EL (cell line): ENCODE measurements at places on chromosomes 12 and 14.

DNA sequence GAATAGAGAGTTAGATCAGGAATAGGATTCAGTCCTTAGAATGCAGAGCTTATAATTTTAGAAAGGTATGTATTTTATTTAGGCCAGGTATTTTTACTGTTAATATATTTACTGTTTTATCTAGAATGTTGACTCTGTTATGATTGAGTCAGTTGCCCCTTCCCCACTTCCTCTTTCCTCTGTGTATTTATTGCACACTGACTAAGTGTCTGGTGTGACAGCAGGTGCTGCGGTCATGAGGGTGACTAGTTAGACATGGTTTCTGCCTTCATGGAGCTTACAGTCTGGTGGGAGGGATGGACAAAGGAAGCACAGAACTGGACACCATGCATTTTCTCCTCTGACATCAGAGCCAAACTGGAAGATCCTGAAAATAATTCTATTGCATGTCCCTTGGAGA, 159.8 kb downstream of the CACNA1C start:
- no peak for DNase-seq

- DNase-seq = no peak
These were observed 11.7 kb upstream of the PLA2G1B start for GRCh38 chr12:120339256-120339655.

DNA sequence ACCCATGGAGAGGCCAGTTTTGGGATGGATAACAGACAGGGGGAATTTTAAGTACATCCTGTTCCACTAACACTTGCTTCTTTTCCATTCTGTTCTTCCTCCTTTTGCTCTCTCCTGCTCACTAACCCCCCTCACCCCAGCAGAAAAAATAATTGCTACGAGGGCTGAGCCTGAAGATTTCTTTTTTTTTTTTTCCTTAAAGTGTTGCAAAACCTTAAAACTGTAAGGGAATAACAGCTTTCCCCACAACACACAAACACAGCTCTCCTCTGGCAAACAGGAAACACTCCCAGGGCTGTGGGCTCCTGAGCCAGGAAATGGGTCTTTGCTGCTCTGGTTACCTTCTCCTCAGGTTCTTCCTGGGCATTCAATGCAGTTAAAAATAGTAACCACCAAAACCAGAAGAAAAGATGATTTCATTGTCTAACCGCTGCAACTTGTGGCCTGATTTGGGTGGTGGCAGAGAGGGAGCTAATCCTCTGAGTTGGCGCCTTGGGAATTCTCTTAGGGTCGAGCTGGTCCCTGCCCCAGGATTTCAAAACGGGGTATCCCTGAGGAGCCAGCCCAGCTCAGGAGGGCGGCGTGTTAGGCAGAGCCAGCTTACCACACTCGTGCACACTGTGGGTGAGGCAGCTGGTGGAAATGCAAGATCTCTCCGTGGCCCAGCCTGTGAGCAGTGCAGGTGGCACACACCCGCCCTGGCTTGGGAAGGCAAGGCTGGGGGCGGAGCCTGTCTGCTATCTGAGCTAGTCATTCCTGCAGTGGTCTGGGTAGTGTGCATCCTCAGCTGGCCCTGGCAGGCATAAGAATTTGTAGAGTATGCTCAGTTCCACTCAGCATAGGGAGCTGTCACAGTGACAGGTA, 17.1 kb upstream of the EMP1 start:
- peak; percentile 63 for DNase-seq

- no peak for DNase-seq
These were observed 31.1 kb upstream of the GPR132 start for GRCh38 chr14:105096206-105096875.

GRCh38 chr12:59834659-59835474, 239.0 kb downstream of the SLC16A7 start:
- peak; percentile 40 for DNase-seq

DNA sequence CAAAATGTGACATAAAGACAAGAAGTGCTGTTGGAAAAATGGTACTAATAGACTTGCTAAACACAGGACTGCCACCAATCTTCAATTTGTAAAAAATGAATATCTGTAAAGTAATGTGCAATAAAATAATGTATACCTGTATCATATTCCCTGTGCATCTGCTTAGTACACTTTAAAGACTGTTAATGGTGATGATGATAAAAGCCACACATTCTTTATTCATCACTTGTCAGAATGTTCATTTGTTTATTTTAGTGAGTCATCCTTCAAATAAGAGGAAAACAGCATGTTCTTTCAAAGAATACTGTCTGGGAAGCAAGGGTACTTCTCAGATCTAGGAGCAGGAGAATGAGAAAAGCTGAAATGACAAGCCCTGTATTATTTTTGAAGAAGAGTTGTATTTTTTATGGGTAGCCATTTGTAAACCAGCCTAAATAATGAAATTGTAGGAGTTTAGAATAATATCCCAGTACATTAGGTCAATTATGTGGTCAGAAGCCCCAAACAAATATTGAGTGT, 78.3 kb upstream of the PSMA6 start:
- peak; percentile 49 for DNase-seq

- no peak for DNase-seq
These were observed 75.0 kb upstream of the CCDC60 start for GRCh38 chr12:119259484-119259883.

DNA sequence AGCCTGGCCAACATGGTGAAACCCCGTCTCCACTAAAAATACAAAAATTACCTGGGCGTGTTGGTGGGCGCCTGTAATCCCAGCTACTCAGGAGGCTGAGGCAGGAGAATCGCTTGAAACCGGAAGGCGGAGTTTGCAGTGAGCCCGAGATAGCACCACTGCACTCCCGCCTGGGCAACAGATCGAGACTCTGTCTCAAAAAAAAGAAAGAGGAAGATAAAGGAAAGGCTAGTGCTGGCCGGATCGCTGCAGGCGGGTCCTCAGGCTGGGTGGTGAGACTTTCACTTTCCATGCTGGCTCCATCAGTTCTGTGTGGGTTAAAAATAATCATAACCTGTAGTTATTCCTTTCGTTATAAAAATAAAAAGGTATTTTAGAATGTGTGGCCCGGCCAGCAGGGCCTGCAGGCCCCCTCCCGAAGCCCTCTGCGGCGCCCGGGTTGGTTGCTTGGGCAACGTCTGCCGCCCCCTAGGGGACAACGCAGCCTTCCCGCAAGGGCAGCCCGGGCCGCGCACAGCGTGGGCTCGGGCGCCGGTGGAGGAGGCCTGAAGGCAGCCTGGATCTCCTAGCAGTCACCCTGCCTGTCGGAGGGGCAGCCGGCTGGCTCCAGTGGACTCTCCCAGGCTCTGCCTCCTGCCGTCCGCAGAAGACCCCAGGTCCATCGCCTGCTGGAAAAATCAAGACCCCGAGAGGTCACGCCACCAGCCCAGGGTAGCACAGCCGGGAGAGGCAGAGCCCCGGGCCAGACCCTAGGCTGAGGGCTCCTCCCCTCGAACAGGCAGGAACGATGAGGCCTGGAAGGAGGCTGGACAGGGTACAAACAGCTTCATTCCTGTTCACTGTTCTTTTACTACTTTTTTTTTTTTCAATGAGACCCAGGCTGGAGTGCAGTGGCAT, 5.0 kb upstream of the SLC25A47 start:
- DNase-seq = peak; percentile 52

- no peak for DNase-seq
These were observed 131.3 kb downstream of the TBC1D30 start for GRCh38 chr12:64955746-64956145.

- no peak for DNase-seq
These were observed 82.0 kb downstream of the IFT43 start for GRCh38 chr14:76067536-76067935.

DNA sequence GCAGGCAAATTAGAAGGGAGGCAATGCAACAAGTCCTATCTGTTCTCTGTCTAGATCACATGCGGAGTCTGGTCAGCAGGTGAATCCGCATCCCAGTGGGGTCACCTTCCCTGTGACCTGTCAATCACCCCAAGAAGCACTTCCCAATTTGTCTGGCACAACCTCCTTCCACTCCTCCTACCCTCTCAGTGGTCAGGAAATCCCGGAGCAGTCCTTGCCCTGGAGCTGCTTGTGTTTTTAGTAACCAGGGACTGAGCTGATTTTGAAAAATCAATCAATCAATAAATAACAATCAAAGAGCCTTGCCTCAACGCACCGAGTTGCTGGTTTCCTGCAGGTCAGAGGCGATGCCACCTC, 572 bp upstream of the ACSS3 start:
- peak; percentile 31 for DNase-seq

DNA sequence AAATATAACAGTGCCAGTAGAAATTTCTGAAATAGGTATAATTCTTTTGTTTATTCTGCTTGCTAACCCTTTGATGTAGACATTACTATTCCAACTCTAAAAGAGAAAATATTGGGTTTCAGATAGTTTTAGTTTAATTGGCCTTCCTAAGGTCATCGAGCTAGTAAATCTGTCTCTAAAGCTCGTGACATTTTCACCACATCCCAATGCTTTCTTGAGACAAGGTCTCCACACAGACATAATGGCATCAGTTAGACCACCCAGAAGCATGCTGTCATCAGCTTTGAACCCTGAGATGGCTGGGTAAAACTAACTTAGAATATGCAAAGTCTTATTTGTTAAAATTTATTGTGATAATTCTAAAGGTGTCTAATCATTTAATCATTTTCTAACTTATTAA, 52.0 kb downstream of the PIK3C2G start:
- DNase-seq = no peak

GRCh38 chr12:101231636-101232035, 21.6 kb upstream of the SLC5A8 start:
- DNase-seq = no peak

DNA sequence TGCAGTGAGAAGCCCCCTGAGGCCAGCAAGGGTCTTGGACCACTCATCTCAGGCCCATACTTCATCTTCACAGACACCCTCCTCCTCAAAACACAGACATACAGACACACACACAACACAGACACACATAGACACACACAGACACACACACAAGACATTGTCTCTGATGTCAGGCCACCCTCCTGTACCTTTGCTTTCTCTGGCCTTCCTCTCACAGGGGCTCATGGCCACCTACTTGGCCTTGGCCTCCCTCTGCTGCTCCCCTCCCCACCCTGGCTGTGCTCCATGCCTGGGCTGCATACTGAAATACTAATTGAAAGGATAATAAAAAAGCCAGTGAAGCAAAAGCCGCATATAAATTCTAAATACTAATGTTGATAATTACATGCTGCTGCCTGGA, 1.6 kb upstream of the SYNDIG1L start:
- no peak for DNase-seq

DNA sequence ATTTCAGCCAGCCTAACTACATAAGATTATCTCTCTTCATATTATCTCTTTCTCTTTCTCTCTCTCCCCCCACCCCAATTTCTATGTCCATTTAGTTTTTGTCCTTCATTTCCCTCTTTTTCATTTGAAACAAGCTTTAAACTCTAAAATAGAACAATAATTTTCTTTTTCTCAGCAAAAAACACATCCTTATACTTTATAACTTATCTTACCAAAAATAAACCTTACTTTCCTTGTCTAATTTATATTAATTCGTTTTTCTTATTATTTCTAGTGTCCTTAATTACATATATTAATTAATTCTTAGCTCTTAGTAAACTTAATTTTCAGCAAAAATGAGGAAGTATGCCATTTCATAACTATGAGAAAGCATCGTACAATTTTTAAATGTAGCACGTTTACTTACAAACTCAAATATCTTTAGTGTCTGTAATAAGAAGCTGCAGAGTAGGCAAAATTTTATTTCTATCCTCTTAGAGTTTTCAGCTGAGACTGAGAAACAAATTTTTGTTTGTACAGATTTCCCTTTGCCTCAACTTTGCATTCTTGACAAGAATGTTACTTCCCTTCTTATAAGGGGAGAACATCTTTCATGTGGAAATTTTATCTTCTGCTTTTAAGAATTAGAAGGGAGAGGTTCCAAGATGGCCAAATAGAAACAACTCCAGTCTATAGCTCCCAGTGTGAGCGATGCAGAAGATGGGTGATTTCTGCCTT, 65.1 kb upstream of the ST8SIA1 start:
- no peak for DNase-seq

DNA sequence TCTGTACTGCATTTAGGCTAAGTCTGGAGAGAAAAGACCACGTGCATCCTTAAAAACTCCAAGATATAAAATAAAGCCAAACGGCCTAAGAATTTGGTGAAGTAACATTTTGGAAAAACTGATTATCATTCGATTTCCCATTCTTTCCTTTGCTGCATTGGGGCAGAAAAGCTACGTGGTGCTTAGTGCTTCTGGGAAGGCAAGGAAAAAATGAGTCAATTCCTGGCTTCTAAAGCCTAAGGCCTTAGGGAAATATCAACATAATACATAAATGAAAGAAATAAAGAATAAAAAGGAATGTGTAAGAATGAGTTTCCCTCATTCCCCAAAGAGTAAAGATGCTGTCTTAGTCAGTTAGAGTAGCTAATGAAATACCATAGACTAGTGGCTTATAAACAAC, 520.5 kb downstream of the GLT1D1 start:
- DNase-seq = no peak

GRCh38 chr14:99072956-99073355, 199.0 kb downstream of the BCL11B start:
- no peak for DNase-seq

DNA sequence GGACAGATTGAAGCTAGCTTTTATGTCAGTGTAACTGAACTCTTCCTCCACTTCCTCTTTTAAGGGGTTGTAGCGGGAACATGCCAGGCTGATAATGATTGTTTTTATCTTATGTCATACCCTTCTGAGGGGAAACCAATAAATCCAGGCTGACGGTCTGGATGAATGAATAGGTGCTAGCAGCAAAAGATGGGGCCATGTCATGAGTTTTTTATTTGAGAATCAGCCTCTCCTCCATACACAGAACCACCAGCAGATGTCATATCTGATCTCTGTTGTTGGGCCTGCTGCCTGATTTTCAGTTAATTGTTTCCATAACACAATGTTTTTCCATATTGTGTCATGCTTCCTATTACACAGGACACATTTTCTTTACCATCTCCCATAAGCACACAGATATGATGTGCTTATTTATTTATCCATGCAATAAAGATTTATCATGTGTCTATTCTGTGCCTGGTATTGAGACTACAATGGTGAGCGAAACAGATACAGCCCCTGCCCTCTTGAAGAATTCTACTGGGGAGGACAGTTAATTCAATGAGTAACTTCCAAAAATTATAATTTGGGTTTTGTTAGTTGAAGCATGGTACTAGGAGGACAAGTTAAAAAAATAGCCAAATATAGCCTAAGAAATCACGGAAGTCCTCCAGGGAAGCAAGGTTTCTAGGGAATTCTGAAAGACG, 33.6 kb upstream of the CRY1 start:
- no peak for DNase-seq

DNA sequence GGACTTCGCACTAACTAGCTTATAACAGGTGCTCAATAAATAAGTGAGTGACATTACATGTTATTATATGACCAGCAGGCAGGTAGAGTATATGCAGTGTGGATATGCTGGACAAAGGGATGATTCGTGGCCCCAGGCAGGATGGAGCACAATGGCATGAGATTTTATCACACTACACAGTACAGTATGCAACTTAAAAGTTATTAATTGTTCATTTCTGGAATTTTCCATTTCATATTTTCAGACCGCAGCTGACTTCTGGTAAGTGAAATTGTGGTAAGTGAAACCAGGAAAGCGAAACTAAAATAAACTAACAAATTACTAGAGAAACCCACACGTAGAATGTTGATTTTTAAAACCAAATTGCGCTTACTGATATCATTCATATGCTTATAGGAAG, 3.3 kb downstream of the PARP11 start:
- no peak for DNase-seq
